DND-41 (cell line): ENCODE measurements at places on chromosomes 13 and 19.

DNA sequence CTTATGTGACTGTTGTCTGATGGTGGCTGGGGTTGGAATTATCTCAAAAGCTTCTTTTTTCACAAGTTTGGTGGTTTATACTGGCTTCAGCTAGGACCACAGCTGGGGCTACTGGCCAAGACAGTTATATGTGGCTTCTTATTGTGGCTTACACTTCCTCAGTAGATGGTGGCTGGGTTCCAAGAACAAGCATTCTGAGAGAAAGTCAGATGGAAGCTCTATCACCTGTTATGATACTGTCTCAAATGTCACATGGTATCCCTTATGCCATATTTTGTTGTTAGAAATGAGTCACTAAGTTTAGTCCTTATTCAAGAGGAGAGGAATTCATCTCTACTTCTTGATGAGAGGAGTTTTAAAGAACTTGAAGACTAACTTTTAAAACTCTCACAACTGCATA is 41.6 kb downstream of the NDFIP2 start:
- peak; percentile 89 for DNase-seq
- peaks cover 94% of the 10 kb centered on the region for H3K4me1 ChIP-seq
- H3K27me3 ChIP-seq, result no peaks in the 10 kb centered on the region
- peak overlapping the region; percentile 89 for H3K27ac ChIP-seq

DNA sequence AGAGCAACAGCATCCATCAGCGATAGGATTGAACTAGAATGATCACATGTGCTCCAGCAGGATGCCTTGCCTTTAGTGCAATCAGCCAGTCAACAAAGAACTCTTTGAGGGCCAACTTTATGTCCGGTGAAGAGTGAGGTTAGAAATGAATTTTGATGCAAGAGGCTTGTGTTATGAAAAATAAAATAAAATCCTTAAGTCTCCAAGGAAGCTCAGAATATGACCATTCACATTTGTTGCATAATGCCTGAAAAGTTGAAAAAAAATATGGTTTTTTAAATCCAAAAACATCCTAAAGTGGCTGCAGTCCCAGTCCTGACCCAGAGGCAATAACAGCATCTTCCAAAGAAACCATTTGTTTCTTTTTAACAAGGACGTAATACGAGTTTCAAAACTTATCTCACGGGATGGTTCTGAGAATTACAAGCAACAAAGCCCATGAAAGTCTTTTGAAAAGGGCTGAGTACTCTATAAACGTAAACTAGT is 61.3 kb downstream of the DCLK1 start:
- H3K27me3 ChIP-seq, result no peaks in the 10 kb centered on the region
- no peak overlapping the region for H3K4me3 ChIP-seq
- DNase-seq, result no peak
- H3K36me3 ChIP-seq, result no peaks in the 10 kb centered on the region

- H3K4me1 ChIP-seq, result peaks cover 41% of the 10 kb centered on the region
- peak overlapping the region; percentile 71 for H3K4me3 ChIP-seq
- peak overlapping the region; percentile 94 for H3K27ac ChIP-seq
- H3K27me3 ChIP-seq, result no peaks in the 10 kb centered on the region
Observed at GRCh38 chr19:41264581-41265394, 616 bp downstream of the HNRNPUL1 start.

GRCh38 chr13:99967869-99968520 is 3.6 kb downstream of the ZIC5 start:
- no peak for DNase-seq
- peaks cover 4% of the 10 kb centered on the region; the same call in 1 of the 2 replicates for H3K36me3 ChIP-seq
- H3K27ac ChIP-seq, result no peak overlapping the region
- H3K4me3 ChIP-seq, result no peak overlapping the region

DNA sequence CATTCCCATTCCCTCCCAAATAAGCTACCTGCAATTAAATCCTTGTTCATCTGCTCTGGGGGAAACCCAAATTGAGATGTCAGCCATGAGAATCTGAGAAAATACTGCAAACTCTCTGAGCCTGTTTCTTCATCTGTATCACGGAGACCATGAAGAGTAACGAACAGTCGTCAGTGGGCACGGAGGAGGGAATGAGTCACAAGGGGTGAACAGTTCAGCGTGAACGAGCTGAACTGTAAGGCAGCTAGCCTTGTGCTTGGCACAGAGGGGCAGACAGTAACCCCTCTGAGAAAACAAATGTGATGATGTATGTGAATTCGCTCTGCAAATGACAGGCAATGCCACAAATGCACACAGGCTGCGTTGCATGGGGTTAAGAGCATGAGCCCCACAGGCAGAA is 288.7 kb downstream of the FOXO1 start:
- H3K4me1 ChIP-seq, result peaks cover 10% of the 10 kb centered on the region
- H3K4me3 ChIP-seq, result no peak overlapping the region
- no peaks in the 10 kb centered on the region for H3K36me3 ChIP-seq
- H3K27me3 ChIP-seq, result peaks cover 4% of the 10 kb centered on the region

- H3K27me3 ChIP-seq, result no peaks in the 10 kb centered on the region
- H3K4me1 ChIP-seq, result no peaks in the 10 kb centered on the region
- H3K27ac ChIP-seq, result no peak overlapping the region
- no peak overlapping the region for H3K4me3 ChIP-seq
Observed at GRCh38 chr13:58908019-58908679, 1255.6 kb downstream of the DIAPH3 start.

DNA sequence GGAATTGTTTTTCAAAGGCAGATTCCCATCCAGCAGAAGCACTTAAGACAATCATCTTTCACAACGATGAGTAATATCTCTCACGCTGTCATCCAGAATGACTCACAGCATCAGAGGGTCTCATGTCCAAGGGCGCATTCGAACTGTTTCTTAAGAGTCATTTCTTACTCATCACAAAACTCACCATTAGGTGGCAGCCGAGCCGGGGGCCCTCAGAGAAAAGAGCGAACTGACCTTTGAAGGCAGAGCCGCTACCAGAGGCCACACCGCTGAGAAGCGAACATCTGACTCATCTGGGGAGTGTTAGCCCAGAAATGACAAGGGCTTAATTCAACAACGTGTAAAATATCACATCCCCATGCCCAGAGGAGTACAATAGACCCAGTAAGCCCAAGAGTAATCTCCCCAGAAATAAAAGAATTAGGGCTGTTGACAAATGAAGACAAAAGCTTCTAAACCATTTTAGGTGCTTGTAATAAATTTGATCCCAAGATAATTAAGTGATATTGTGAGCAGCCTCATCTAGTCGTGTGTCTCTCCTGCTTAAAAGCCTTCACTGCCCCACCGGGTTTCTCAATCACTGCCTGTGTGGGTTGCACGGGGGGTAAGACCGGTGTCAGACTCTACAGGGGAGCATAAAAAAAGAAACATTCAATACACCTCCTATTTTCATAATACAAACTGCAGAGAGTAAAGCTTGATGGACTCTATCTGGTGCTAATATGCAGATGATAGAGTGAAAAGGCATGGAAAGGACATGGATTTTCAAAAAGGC is 96.2 kb downstream of the CYSLTR2 start:
- no peak overlapping the region for H3K4me3 ChIP-seq
- H3K27me3 ChIP-seq, result no peaks in the 10 kb centered on the region
- no peaks in the 10 kb centered on the region for H3K36me3 ChIP-seq
- peaks cover 21% of the 10 kb centered on the region for H3K4me1 ChIP-seq

DNA sequence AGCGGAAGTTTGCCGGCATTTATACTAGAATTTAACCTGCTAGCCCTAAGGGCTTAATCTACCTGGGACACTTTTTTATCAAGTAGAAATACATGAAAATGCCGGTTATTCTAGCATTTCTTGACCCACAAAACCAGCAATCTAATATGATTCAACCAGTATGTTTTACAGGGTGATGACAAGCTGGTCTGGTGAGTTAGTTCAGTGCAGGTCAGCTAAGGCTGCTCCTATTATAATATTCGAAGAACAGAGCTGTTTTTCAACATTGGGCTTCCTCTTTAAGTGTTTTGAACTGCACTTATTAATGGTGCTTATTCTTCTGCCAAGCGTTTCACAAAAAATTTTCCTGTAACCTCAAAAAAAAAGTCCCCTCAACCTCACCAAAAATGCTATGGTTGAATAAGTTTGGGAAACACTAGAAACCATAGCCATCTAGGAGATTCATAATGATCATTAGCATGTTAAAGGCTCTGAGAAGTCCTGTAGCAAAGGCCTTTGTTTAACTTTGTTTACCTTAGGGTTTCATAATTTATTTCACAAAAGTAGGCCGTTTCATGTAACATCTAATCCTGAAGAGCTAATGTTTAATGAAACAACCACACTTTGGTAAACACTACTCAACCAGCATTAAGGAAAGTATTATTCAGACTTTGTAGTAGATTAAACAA is 526.6 kb downstream of the KLF12 start:
- no peak overlapping the region for H3K27ac ChIP-seq
- no peaks in the 10 kb centered on the region for H3K27me3 ChIP-seq
- H3K4me1 ChIP-seq, result no peaks in the 10 kb centered on the region
- H3K4me3 ChIP-seq, result no peak overlapping the region
- no peak for DNase-seq

- no peaks in the 10 kb centered on the region for H3K36me3 ChIP-seq
- DNase-seq, result no peak
- no peaks in the 10 kb centered on the region for H3K4me1 ChIP-seq
- no peak overlapping the region for H3K27ac ChIP-seq
- H3K27me3 ChIP-seq, result peaks cover 3% of the 10 kb centered on the region
Observed at GRCh38 chr13:31009166-31009565, 76.7 kb downstream of the TEX26 start.

DNA sequence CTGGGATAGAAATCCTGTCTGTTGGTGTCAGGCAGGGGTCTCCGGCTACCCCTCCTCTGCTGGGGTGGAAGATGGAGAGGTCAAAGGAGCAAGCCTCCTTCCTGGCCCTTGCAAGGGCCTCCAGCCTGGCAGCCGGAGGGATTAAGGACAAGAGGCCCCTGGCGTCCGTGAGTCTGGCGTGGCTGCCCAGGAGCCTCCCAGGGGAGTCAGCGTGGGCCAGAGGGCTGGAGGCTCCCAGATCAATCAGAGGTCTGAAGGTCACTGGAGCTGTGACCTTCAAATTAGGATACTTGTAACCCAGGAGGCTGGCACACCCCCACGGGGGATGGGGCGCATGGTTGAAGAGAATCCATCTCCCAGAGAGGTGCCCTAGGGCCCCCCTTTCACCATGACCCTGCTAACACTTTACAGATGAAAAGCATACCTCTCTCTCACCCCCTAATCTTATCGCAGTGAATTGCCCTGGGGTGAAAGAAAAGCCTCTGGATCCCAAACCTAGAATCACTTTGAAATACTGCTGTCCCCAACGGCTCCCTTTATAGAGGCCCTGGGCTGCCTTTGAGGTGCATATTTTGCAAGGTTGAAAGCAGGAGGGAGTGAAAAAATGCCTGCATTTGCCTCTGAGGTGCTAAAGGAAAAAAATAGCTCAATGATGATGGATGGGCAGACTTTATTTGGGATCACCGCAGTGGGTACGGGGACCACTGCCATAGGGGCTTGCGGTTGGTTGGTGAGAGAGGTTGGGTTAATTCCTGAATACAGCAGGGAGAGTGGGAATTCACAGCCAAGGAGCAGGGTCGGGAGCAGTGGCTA is 44.9 kb upstream of the PEG3 start:
- no peak overlapping the region for H3K4me3 ChIP-seq
- H3K27ac ChIP-seq, result no peak overlapping the region
- H3K27me3 ChIP-seq, result no peaks in the 10 kb centered on the region
- DNase-seq, result no peak
- H3K36me3 ChIP-seq, result no peaks in the 10 kb centered on the region

GRCh38 chr19:30780032-30780431 is 407.8 kb downstream of the ZNF536 start:
- H3K27me3 ChIP-seq, result no peaks in the 10 kb centered on the region
- no peak for DNase-seq
- H3K4me3 ChIP-seq, result no peak overlapping the region
- H3K36me3 ChIP-seq, result no peaks in the 10 kb centered on the region
- no peaks in the 10 kb centered on the region for H3K4me1 ChIP-seq
- no peak overlapping the region for H3K27ac ChIP-seq

- no peak for DNase-seq
- H3K36me3 ChIP-seq, result no peaks in the 10 kb centered on the region
Observed at GRCh38 chr13:35741657-35742056, 265.2 kb upstream of the MAB21L1 start.

- H3K4me3 ChIP-seq, result no peak within 1 kb of the TSS
- no peaks in the 10 kb centered on the region for H3K4me1 ChIP-seq
- no peak within 1 kb of the TSS for H3K27ac ChIP-seq
- H3K27me3 ChIP-seq, result no peaks in the 10 kb centered on the region
- no peaks in the 10 kb centered on the region for H3K36me3 ChIP-seq
Observed at GRCh38 chr19:10848230-10848856, at the start of gene C19orf38. Gene C19orf38 (plus strand): TSS chr19:10848415. CDS start chr19:10848509, 94 bp downstream.

DNA sequence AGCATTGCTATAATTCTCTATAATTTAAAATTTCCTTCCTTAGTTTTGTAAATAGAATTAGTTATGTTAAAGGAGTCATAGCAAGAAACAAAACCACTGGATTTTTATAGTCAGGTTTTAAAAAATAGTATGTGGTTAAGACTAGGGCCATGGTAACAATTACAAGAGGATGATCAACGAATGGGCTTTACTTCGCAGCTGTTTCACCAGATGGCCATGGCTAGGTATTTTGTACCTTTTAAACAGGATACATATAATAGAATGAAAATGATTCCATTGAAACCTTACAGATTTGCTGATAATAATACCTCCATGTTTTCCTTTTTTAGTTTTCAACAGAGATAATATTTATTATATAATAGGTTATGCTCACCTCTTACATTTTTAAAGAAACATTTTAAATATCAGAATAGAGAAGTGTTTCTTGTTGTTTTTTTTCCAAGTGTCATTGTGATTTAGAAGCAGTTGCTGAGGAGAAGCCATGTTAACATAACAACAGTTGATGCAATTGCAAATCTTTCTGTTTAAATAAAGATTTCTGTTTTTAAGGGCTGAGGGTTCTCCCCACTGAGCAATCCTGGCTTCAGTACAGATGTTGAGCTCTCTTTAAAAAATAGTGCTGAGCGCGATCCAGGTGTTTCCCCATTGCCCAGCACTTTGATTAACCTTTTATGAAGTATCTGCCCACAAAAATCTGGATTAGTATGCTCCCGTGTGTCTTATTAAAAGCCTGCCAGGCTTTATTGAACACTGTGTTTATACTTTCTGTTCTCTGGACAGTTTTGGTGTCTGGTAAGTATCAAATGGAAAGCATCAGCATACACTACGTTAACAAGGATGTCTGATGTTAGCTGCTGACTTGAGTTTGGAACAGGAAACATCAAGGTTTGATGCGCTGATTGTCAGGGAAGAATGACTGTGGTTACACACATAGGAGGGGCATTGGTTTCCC is 205.3 kb downstream of the HS6ST3 start:
- no peaks in the 10 kb centered on the region for H3K36me3 ChIP-seq
- no peaks in the 10 kb centered on the region for H3K4me1 ChIP-seq
- no peak for DNase-seq
